ENCODE measurements at places on chromosomes 1 and 21.

- no peak for DNase-seq
Measured at GRCh38 chr1:241706967-241707366, 54.9 kb downstream of the WDR64 start.

DNA sequence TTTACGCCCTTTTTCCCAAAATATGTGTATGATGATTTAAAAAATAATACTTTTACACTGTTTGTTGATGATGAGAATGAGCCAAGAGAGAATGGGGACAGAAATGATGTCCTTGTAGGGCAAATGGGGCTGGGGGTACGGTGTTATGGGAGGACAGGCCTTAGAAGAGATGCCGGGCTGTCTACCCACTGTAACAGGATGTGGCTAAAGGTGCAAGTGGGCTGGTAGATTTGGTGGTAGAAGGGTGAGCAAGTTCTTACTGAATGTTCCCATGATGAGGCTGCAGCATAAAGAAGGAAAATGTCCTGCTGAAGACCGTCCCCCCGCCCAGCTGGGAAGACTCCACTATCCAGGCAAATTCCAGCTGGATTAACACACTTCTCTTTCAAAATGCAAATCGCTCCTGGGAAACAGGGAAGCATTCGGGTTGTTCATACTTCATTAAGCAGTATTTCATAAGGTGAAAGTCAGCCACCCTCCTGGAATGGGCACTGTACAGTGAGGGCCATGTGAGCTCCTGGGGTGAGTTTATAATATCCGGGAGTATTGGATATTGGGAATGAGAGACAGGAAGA is 14.0 kb downstream of the GPA33 start:
- no peak for DNase-seq

- DNase-seq = no peak
Measured at GRCh38 chr1:84969489-84970250, 27.2 kb downstream of the MCOLN2 start.

GRCh38 chr1:66945316-66945715 is 20.5 kb downstream of the MIER1 start:
- DNase-seq = no peak

DNA sequence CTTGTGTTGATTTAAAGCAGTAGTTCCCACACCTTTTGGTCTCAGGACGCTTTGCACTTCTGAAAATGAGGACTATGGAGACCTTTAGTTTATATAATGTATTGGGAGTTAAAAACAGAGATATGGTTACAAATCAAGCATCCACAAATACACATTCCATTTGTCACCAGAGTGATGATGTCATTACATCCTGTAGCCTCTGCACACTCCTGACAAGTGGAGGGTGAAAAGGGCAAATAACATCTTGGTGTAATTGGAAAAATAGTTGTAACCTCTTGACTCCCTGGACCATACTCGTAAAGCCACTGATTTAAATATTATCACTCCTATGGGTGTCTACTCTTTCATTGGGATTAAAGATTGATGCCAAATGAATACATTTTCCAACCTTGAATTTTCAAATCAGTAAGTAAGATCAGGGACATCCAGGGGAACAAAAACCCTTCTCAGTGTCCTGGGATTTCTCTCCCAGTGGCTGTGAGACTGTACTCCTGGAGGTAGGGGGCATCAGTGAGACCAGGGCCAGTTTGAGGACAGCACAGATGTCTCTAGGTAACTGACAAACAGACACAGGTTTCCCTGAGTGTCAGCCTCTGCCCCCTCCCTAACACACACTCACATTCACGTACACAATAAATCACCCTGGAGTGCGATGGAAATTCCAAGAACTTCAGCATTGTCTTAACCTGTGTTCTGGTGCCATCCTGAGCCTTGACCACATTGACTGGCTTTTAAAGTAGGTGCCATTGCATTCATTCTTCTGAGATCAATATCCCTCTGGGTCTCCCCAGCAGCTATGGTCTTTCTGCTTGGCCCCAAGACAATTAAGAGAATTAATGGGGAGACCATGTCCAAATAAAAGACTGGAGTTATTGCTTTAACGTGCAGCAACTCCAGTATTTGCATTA is 63.0 kb downstream of the NR5A2 start:
- no peak for DNase-seq

DNA sequence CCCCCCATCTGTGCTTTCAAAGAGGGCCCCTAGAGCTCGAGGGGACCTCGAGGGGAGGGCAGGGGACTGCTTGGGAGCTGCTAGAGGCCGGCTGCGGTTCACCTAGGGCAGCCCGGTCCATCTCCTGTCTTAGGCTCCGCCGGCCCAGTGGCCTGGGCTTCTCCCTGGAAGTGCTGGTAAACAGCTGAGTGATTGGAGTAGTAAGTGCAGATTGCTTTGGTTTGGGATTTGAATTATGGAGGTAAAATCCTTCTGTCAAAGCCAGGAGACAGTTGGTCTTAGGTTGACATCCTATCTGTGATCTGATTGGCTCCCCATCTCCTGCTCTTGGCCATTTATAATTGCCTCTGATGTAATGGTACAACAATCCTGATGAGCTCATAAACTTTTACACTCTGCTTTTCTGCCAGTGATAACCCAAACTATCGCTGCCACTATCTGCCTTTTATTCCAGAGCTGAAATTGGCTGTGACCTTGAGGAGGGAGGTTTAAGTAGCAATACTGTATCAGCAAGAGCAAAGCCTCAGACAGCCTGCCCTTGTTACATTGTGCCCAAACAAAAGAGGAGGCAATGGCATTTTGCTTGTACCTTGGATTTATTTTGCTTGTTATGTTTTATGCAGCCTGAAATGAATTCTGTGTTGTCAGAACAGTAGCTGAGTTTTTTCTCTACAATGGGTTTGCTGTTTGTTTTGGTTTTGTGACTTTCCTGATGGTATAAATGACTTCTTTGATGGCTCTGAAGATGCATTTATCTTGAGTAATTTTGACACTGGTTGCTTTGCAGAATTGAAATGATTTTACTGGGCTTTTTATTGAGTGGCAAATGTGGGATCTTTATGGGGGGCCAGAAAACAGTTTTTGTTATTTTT is 2.4 kb downstream of the ARID1A start:
- no peak for DNase-seq

GRCh38 chr1:54317084-54317483 is 89.1 kb downstream of the SSBP3 start:
- DNase-seq = no peak

DNA sequence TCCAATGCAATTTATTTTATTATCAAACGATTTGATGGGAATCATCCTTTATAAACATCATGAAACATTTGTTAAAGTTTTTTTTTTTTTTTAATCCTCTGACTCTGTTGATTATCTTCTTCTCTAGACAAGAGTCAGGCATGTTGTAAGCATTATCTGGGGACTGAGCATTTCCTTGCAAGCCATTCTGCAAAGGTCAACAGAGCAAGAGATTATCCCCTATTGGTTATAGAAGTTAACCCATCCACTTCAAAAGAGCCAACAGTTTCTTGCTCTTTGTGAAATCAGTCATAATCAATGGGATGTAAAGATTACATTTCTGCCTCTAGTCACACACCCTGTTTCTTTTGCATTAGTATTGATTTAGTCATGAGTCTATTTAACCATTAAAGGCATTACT is 368.8 kb upstream of the ADGRL4 start:
- no peak for DNase-seq

DNA sequence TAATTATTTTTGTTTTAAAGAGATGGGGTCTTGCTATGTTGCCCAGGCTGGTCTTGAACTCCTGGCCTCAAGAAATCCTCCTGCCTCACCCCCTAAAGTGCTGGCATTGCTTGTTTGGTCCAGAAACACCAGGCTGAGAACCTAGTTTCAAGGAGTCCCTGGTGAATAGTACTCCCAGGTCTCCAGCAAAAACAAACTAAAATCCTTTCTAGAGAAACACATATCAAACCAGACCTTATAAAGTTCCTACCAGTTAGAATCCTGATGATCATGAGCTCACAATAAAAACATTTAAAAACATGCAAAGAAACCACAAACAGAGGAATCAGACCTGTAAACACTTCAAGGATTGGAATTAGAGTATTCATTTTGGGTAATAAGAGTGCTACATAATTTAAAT is 34.4 kb upstream of the PADI1 start:
- no peak for DNase-seq

All from activated CD8-positive, alpha-beta memory T cell treated with anti-CD3 and anti-CD28 coated beads for 48 hours (primary cell).